ENCODE measurements at places on chromosomes 5 and 9.

GRCh38 chr9:132066057-132066456 lies 13.6 kb downstream of the MED27 start:
- DNase-seq: no peak

GRCh38 chr9:4225291-4226028 lies 74.4 kb downstream of the GLIS3 start:
- no peak for DNase-seq

- peak; percentile 65 for DNase-seq
Measured at GRCh38 chr9:97388721-97389238, 23.1 kb upstream of the TDRD7 start.

DNA sequence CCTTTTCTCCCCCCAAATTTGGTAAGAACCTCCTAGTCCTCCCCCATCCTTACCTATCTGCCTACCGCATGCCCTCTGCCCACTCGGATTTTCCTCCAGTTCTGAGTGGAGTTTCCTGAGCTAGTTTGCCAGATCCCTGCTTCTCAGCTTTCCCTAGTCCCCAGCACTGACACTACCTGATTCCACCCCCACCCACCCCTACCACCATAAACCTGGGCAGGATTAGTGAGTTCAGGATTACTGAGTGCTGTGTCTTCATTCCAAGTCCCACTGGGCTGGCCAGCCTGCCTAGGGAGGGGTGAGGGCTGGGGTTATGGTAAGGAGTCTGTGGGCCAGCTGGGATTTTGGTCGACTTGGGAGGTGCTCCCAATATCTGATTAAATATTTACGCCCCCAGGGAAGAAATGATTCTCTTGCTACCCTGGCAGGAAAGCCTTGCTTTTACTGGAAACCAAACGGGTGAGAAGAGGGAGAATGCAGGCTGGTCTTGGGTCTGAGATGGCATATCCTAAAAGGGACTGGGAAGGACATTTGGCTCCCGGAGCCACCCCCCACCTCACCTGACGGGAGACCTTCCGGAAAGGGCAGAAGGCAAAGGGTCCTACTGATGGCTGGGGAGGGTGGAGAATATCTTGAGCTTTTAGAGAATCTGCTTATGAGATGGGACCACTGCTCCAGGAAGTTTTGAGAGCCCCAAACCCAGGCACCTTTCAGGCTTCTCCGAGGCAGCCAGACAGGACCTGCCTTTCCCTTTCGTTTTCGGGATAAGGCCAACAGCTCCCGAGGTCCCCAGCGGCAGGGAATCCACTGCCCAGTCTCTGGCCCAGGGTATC lies 3.7 kb downstream of the PITX1 start:
- no peak for DNase-seq

GRCh38 chr5:17951392-17952169 lies 317.3 kb downstream of the TAF11L14 start:
- no peak for DNase-seq

- DNase-seq: no peak
Measured at GRCh38 chr5:147446523-147446922, 63.3 kb downstream of the DPYSL3 start.

GRCh38 chr9:12963537-12963936 lies 188.7 kb downstream of the LURAP1L start:
- DNase-seq: no peak

DNA sequence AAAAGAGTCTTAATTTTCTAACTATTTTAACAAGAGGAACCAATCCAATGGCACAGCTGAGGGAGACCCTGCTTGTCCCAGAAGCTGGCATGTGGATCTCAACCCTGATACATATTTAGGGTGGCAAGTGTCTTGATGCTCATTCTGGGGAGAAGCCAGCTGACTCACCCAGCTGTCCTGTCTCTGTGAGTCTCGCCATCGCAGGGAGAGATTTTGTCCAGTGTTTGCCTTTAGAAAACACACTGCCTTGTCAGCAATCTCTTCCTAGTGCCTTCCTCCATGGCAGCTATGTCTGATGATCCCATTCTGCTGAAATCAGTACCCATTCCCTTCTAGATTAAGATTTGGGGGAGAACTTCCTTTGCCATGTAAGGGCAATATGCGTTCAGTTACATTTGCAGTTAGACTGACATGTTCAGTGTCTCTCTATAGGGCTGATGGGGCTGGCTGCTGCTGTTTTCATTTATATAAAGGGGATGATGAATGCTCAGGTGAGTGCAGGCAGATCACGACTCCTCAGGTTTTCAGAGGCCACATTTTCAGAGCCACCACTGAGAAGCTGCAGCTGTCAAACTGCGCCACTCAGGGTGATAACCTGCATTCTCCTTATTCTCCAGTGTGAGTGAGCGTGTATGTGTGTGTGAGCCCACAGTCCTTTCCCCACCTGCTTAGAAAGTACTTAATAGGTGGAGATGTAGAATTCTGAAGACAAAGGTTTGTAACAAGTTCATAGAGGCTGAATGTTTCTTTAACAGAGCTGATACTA lies 217.0 kb downstream of the GAS1 start:
- DNase-seq: no peak
